Fibroblast of skin of scalp (primary cell): ENCODE measurements at places on chromosomes 13 and 19.
A peak's percentile ranks its signal among the peaks of the same experiment; 100 is the strongest.

DNA sequence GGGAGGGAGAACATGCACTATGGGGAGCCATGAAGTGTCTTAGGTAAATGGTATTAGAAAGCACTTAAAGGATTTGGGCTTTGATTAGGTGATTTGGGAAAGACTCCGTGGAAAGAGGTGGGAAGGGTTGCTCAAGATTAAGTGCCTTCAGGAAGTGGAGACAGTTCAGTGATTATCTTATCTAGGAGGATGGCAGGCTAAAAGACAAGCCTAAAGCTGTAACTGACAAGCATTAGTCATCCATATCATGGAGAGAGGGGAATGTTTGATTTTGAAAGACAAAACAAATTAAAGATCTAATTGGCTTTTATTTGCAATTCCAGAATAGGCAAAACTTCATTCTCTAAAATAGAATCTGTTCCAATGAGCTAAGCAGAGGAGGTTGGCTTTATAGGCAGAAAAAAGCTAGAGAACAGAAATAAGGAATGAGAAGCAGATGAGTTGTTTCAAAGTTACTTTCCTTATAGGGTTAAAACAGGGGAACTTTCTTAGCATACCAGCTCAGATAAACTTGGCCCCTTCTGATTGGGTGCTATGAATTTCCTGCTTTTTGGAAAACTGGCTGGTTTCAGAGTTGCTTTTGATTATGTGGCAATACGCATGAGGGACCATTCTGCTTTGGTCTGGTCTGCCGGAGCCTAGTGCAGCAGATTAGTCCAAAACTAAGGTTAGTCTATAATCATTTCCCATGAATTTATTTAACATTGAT, 1.8 kb upstream of the DIAPH3 start:
- peak; percentile 89 for DNase-seq

- DNase-seq: no peak
Observed at GRCh38 chr13:113953561-113953960, 20.3 kb downstream of the C13orf46 start.

DNA sequence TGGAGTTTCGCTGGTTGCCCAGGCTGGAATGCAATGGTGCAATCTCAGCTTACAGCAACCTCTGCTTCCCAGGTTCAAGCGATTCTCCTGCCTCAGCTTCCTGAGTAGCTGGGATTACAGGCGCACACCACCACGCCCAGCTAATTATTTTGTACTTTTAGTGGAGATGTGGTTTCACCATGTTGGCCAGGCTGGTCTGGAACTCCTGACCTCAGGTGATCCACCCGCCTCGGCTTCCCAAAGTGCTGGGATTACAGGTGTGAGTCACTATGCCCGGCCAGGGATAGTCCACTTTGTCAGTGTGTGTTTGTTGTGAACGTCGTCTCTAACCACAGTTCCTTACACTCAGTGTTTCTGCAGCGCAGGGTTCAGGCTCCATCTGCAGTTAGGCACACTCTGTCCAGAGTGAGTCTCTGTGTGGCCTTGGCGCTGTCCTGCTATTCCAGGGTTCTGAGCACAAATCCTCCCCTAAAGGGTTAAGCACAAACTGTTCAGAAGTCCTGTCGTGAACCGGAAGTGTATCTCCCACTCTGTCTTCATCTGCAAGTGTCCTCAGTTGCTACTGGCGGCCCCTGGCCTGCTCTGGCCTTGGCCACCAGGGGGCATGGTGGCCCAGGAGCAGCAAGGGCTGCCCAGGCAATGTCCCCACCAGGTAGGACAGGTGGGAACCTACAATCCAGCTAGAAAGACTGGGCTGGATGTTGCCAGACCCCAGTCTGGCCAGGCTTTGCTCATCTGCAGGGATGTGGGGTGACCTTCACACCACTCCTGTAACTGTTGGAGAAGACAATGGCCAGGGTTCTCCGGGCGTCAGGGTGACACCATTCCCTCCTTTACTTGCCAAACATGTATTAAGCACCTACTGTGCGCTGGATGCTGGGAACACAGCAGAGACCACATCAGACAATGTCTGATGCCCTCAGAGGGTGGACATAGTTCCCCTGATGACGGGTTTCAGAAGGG, 38.8 kb upstream of the GATAD2A start:
- peak; percentile 74 for DNase-seq

GRCh38 chr13:99463646-99464397, 37.5 kb upstream of the TM9SF2 start:
- DNase-seq: no peak

DNA sequence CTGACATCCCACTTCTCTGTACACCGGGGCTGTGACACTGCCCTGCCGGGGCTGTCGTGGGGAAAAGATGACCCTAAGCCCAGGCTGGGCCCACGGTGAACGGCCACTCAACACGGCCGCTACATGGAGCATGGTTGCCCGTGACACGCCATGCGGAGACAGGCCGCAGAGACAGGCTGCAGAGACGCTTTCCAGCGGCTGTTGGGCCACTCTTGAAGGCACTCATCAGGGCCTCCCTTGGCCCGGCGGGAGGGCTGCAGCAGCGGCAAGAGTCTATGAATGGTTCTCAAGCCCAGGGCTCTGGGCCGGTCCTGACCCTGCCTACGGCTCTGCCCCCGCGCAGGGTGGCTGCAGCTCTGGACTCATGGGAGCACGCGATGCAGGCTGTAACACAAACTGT, 22.1 kb downstream of the ADPRHL1 start:
- DNase-seq: no peak

DNA sequence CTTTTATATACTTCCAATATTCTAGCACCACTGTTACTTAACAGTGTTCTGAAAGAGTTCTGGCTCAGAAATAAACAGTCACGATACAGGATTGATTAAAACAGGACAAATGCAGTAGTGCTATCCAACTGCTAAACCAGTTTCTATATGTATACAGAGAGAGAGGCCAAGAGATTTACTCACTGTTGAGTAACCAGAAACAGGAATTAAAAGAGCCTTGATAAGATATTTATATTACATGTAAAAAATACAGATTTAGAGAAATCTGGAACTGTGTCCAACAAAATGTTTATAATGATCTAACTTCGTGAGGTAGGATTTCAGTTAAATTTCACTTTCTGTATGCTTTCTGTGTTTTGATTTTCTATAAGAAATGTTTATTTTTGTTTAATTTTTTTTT, 116.6 kb downstream of the CDK8 start:
- DNase-seq: no peak

GRCh38 chr19:35211545-35212230, 16.9 kb downstream of the FAM187B start:
- DNase-seq: no peak

DNA sequence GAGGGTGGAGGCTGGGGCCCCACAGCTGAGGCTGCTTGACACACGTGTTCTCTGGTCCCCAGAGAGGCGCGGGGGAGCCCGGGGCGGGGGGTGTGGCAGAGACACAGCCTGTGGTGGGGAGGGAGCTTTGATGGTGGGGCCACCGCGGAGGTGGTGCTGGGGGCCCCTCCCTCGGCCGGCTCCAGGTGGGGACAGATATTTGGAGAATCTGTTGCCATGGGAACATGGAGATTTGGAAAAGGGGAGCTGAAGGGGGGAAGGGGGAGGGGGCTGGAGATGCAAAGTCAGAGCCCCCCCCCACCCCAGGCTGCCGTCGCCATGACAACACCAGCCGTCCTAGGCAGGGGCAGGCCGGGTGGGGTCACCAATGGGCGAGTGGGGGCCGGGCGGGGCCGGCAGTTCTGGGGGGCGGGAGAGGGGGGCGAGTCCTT, 1.2 kb downstream of the PRKCG start:
- DNase-seq: no peak

- DNase-seq: peak; percentile 52
Observed at GRCh38 chr13:76293751-76294150, 592.5 kb downstream of the KCTD12 start.

DNA sequence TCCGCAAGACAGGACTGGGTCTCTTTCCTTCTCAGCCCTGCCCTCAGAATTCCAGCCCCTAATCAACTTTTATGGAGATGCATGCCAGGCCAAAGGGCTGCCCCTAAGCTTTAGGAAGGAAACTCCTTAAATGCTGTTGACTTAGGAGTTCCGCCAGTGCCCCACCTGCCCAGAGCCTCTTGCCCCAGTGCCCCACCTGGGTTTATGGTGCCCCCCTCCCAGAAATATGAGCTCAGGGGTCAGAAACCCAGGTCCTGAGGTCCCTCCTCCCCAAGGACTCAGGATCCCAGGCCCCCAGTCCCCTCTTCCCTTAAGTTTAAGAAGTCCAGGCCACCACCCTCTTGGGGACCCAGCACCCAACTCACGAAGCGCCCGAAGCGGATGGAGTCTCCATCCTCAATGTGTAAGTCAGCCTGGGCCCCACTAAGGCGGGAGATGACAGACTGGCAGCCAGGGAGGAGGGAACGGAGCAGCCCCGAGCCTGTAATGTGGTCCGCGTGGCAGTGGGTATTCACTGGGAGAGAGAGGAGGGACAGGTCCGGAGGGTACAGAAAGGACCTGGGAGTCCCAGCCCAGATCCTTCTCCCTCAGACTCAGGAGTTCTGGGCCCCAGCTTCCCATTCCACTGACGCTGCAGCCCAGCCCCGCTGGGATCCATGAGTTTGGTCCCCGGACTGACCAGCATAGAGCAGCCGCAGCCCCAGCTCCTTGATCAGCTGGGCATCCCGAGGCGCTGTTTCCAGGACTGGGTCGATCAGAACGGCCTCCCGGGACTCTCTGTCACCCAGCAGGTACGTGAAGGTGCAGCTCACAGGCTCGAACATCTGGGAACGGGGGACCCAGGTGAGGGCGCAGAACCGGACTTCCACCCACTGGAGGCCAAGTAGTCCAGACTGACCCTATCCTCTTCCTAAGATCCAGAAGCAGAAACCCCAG, 897 bp downstream of the ETHE1 start:
- no peak for DNase-seq

DNA sequence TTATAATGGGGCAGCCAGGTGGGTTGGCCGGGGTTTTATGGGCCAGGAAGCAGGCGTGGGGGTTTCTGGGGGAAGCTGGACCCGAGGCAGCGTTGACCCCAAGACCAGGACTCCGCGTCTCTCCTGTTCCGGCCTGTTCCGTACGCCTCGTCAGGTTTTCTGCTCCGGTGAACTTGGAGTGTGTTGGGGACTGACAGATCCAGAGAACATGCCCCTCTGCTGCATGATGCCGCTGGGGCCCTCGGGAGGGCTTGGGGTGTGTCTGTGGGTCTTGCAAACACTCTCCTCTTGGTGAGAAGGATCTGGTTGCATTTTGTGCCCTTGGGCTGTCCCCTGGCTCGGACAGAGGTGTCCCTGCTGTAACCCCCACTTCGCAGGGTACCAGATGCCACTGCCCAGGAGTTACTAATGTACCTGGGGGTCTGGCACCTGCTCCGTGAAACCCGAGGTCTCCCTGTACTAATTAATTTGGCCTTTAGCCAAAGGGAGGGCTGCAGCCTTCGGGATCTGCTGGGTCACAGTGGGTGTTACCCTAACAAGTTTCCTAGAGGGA, 15.6 kb downstream of the KDM4B start:
- no peak for DNase-seq

GRCh38 chr19:7415163-7415856, 66.6 kb downstream of the ARHGEF18 start:
- DNase-seq: peak; percentile 29

GRCh38 chr13:109426690-109426990, 359.7 kb downstream of the IRS2 start:
- DNase-seq: no peak

DNA sequence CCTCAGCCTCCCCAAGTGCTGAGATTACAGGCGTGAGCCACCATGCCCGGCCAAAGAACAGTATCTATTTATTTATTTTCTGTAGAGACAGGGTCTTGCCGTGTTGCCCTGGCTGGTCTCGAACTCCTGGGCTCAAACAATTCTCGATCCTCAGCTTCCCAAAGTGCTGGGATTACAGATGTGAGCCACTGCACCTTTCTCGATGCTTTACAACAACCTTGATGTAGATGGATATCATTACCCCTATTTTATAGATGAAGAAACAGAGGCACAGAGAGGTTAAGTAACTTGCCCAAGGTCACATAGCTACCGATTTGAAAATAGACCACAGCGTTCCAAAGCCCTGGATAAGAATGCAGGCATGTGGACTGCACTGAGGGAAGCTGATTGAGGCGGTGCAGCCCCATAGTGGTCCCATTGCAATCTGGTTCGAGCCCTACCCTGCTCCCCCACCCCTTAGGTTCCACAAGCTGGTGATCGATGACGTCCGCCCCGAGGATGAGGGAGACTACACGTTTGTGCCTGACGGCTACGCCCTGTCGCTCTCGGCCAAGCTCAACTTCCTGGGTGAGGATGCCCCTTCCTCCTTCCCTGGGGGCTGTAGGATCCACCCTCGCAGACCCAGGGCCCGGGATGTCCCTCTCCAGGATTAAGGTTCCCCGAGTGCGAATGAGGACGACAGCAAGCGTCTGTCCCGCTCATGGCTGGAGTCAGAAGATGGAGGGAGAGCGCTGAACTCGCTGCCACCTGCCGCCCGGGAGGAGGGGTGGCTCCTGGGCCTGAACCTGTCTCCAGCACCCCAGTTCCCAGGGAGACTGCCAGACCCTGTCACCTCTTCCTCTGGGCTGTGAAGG, 17.9 kb downstream of the MYBPC2 start:
- DNase-seq: no peak

GRCh38 chr13:51495316-51495715, 42.5 kb upstream of the INTS6 start:
- DNase-seq: peak; percentile 30

GRCh38 chr13:77034881-77035280, 7.9 kb upstream of the FBXL3 start:
- DNase-seq: peak; percentile 37

- no peak for DNase-seq
Observed at GRCh38 chr19:925087-925525, 729 bp upstream of the ARID3A start.

GRCh38 chr13:48876289-48876688, 99.4 kb upstream of the FNDC3A start:
- no peak for DNase-seq

DNA sequence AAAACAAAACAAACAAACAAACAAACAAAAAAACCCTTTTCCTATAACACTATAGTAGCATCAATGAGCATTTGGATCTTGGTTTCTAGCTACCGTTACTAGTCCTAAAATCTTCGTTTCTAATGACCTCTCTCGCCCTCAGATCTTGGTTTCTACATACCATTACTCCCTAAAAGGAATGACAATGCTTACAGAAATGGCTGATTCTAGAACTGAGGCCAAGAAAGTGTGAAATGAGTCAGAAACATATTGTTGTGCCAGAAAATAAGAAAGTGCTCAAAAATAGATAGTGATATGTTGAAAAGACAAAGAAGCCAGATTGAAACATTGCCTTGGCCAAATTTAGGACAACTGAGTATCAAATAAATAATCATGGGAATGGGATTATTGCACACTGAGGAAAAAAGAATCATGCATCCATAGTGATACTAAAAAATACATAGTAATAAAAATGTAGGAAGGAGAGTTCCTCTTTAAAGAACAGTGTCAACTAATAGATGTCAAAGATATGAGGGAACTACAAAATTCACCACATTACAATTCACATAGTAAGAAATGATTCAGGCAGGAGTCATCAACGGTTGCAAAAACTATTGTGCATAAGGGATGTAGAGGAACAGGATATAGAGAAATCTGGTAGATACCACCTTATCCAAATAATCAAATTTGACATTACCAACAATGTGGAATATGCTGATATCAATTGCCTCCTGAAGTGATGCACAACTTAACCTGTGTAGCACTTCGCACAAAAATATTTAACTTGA, 386.6 kb downstream of the DIAPH3 start:
- DNase-seq: peak; percentile 82
